ENCODE measurements at places on chromosomes 16 and 17.

DNA sequence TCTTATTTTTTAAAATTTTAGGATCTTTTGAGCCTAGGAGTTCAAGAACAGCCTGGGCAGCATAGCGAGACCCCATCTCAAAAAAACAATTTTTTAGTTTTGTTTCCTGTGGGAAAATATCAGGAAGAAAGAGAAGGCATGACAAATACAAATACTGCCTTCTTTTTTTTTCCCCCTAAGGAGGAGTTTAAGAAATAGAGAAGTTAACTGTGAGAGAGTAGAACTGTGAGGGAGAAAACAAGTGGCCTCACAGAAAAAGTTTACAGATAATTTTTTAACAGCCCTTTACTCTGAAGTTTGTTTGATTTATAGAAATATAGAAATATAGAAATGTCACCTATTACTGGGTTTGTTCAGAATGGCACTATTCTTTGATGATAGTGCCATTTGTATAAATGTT is 21.1 kb downstream of the TTYH2 start:
- DNase-seq, result no peak

DNA sequence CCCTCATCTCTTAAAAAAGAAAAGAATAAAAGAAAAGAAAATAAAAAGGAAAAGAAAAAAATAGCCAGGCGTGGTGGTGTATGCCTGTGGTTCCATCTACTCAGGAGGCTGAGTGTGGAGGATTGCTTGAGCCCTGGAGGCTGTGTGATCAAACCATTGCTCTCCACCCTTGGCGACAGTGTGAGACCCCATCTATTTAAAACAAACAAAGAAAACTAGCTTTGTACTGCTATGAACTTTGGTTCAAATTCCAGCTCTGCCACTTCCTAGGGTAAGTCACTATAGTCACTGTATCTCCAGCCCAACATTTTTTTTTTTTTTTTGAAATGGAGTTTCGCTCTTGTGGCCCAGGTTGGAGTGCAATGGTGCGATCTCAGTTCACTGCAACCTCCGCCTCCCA is 4.2 kb downstream of the CTF1 start:
- DNase-seq, result no peak

DNA sequence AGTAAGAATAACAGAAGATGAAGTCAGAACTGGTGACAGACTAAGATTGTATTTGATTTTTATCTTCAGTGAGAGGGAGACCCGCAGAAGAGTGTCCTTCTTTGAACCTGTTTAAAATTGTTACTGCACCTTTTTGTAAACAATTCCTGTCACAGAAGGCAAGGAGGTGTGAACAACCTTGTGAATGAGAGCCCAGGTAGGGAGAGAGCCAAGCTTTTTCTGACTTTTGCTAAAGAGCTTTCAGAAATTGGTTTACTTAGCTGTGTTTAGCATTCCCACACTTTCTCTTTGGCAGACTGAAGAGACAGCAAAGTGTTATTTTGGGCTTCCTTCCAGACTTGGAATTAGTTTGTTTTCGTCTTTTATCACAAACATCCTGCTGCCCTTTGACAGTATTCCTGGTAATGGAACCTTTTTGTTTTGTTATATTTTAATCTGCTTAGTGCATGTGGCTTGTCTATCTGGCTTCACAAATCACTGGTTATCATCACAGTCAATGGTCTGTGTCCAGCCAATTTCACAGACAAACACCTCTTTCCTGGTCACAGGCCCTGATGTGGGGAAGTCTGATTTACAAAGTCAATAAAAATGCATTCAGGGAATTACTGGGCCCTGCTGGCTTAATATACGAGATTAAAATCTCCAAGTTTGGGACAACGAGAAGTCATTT is 85.7 kb upstream of the HS3ST2 start:
- no peak for DNase-seq

DNA sequence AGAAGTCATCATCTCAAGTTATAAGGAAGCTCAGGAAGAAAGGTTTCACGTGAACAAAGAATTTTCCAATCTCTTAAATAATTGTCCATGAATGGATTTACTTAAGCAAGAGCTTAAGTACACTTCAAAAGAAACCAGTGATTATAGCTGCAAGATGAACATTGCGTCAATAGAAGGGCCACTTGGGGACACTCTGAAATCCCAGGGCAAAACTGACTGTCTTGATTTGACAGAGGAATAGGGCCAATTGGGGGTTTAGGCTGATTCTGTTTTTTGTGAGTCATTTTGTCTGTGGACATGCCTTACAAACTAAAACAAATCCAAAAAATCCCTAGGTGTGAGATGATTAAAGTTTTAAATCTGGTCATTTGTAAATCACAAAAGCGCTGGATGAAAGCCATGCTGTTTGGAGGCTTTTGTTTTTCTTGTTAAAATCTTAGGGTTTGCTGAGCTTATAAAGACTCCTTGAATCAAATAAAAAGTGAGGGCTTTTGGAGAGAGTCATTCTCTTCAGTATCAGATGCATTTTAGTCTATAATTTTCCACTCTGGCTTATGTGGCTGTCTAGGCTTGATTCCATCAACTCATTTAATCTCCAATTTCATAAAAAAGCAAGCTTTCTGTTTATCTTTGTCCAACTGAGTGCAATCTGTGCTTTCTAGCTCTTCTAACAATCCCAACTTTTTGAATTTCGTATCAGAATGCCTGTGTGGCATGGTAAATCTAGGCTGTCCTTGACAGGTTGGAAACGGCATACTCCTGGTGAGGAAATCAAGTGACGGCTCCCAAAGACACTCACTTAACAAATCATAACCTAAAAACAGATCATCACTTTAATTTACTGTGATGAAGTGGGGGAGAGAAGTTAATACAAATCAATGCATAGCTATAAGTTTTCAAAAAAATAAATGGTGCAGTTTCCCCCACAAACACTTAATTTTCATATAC is 98.2 kb upstream of the SOX9 start:
- no peak for DNase-seq

GRCh38 chr16:58266336-58266735 is 28.5 kb downstream of the PRSS54 start:
- no peak for DNase-seq

- no peak for DNase-seq
These were observed 14.1 kb downstream of the TMEM11 start for GRCh38 chr17:21199856-21200255.

DNA sequence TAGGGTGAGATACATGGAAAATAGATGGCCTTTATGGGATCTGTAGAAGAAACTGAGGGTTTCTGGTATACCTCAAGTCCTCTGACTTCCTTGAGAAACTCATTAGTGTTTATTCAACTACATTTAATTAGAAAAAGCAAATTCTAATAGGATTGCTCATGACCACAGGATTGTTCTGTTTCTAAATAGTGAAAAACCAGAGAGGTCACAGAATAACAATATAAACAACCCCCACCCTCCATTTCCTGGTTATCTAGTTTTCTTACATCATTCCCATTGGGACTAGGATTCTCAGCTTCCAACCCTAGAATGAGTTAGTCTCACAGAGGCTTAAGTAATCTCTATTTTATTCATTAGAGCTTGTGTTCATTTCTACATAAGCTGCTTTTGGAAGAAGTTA is 30.0 kb downstream of the SF3B3 start:
- DNase-seq, result no peak

- no peak for DNase-seq
These were observed 6.6 kb upstream of the TEKT3 start for GRCh38 chr17:15348021-15348420.

DNA sequence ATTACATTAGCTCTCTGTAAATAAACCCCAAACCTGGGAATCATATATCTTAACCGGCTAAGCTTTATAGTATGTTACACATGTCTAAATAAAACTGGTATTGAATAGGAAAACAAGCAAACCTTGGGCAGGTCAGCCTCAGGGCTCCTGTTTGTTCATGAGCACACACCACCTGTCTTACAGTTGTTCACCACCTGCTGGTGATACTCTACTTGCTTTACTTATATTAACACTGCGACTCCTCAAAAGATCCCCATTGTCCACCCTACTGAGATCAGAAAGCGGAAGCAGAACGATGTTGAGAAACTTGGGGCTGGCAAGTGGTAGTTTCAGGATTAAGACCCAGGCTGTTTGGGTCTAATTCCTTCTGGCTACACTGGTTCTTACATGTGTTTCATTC is 16.4 kb downstream of the CDH13 start:
- DNase-seq, result no peak

- no peak for DNase-seq
These were observed 4.6 kb downstream of the RPUSD1 start for GRCh38 chr16:783404-784161.

- no peak for DNase-seq
These were observed 6.7 kb upstream of the ABCA9 start for GRCh38 chr17:69067274-69068047.

- DNase-seq, result no peak
These were observed 66.8 kb downstream of the CRISPLD2 start for GRCh38 chr16:84886497-84887090.

DNA sequence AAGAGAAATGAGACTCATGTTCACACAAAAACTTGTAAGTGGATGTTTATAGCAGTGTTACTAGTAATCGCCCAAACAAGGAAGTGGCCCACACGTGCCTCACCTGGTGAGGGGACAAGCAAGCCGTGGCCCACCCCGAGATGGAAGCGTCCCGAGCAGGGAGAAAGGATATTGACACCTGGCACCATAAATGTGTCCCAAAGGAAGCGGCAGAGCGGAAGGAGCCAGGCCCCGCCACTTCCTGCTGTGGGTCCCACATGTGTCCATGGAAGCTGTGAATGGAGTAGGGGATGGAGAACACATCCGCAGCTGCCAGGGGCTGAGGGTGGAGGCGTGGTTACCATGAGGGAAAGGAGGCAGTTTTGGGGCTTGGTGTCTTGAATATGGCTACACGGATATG is 18.9 kb downstream of the KCNJ18 start:
- DNase-seq, result no peak

- DNase-seq, result no peak
These were observed 70.8 kb downstream of the GOSR1 start for GRCh38 chr17:30547778-30548573.

GRCh38 chr17:77382966-77383612 is 242.3 kb downstream of the SEC14L1 start:
- DNase-seq, result no peak

- no peak for DNase-seq
These were observed 29.8 kb upstream of the PLLP start for GRCh38 chr16:57314161-57314785.

- DNase-seq, result no peak
These were observed 259.1 kb upstream of the ERCC4 start for GRCh38 chr16:13660807-13661206.

GRCh38 chr16:6704306-6704930 is 628.2 kb upstream of the RBFOX1 start:
- no peak for DNase-seq

DNA sequence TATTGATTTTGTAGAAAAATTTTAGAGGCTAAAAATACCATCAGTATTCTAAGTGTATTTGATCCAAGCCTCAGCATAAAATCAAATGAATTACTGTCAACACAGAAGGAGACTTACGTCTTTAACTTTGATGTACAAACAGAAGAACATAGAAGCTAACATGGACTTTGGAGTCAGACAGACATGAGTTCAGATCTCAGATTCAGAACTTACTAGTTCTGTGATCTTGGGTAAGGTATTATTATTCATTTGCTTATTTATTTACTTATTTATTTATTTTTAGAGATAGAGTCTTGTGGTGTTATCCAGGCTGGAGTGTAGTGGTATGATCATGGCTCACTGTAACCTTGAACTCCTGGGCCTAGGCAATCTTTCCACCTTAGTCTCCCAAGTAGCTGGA is 4.0 kb upstream of the SLFN12L start:
- no peak for DNase-seq

DNA sequence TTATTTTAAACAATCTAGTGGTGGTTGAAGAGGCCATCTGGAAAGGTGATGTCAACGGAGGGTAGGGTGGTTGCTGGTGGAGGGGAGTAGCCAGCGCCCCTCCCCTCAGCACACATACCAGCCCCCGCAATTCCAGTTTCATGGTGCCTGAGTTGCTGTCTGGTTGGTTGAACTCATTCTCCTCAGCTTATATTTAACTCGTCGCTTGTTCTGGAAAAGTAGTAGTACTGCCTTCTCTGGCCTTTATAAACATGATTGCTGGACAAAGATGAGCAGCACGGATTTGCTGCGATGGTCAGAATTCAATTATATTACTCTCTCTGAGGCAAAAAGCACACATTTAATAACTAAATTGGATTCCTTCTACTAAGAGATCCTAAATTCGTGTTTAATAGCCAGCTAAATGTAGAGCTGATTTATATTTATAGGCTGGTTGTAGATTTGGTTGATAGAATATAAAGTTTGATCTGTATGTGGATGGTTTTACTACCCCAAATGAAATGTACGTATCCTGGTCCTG is 238.0 kb upstream of the TBX2 start:
- no peak for DNase-seq

GRCh38 chr16:86736502-86736901 is 158.2 kb downstream of the FOXL1 start:
- DNase-seq, result no peak

DNA sequence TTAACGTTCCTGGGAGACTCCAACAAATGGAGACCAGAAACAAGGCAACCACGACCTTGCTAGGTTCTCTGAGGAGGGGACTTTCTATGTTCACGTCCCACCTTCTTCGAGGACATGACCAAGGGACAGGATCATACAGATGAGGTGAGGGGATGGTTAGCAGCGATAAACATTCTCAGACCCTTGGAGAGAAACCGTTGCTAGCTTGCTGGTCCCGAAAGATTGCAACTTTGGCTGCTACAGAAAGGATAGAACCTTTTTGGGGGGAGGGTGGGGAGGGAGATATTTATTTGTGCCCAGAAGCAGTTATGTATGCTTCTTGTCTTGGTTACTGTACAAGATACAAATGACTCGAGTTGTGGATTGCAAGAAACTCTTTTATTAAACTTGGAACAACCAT is 35.3 kb upstream of the KCNJ2 start:
- DNase-seq, result no peak

GRCh38 chr16:88341551-88342290 is 41.0 kb upstream of the ZNF469 start:
- no peak for DNase-seq

GRCh38 chr16:50354629-50355456 is 13.9 kb downstream of the BRD7 start:
- no peak for DNase-seq

DNA sequence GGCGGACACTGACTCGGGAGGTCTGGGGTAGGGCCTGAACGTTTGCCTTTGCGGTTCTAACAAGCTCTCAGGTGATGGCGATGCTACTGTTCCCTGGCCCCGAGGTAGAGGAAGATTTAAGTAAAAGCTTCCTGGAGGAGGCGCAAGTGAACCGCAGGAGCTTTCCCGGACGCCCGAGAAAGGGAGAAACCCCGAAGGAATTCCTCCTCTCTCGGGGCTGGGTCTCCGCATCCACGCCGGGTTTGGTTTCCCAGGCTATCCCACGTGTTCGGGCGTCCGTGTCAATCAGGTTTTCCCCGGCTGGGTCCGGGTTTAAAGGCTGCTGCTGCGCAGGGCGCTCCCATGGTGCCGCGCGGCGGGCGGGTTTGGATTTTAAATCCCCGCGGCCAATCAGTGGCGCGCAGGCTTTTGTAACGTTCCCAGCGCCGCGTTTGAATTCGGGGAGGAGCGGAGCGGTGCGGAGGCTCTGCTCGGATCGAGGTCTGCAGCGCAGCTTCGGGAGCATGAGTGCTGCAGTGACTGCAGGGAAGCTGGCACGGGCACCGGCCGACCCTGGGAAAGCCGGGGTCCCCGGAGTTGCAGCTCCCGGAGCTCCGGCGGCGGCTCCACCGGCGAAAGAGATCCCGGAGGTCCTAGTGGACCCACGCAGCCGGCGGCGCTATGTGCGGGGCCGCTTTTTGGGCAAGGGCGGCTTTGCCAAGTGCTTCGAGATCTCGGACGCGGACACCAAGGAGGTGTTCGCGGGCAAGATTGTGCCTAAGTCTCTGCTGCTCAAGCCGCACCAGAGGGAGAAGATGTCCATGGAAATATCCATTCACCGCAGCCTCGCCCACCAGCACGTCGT is at the start of gene PLK1:
PLK1 (plus strand) TSS at position 460 of the 844 bp plus-strand sequence; CDS start at position 504, 44 bp downstream.
- peak; percentile 81 for DNase-seq
